ENCODE measurements at places on chromosomes 4 and X.
A peak's percentile ranks its signal among the peaks of the same experiment; 100 is the strongest.

DNA sequence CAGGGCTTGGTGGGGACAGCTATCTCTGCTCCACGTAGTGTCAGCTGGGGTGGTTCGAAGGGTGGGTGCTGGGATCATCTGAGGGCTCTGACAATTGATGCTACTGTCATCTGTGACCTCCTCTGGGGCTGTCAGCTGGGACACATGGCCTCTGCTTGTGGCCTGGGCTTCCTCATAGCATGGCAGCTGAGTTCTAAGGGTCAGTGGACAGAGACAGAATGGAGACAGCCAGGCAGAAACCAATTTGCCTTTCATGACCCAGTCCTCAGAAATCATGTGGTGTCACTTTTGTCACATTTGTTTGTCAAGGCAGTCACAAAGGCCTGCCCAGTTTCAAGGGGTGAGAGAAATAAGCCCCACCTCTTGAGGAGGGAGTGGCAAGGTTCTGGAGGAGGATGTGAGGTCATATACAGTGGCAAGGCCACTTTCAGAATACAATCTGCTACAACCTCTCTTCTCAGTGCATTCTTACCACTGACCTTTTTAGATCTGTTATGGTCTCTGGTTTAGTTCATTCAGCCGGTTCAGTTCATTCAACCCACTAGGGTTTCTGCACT is 103.6 kb upstream of the BCOR start:
- DNase-seq: peak; percentile 32

DNA sequence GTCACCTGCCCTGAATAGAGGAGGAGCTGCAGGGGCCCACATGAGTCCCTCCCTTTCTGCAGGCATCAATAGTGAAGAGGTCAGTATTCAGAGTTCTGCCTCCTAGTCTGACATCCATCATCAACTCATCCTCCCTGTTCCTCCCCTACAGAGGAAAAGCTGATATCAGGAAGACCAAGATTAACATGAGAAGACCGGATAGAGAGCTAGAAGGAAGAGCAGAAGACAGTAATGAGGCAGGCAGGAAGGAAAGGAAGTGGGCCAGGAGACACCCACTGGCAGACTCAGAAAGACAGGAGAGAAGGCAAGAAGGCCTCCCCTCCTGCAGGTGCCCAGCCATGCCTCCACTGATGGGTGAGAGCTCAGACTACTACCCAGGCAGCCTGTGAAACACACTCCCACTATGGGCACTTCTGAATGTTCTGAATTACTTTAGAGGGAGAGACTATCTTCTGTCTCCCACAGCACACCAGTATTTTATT is 74.6 kb downstream of the CC2D2A start:
- no peak for DNase-seq

GRCh38 chr4:123452616-123453015 is 56.0 kb downstream of the SPRY1 start:
- DNase-seq: no peak

DNA sequence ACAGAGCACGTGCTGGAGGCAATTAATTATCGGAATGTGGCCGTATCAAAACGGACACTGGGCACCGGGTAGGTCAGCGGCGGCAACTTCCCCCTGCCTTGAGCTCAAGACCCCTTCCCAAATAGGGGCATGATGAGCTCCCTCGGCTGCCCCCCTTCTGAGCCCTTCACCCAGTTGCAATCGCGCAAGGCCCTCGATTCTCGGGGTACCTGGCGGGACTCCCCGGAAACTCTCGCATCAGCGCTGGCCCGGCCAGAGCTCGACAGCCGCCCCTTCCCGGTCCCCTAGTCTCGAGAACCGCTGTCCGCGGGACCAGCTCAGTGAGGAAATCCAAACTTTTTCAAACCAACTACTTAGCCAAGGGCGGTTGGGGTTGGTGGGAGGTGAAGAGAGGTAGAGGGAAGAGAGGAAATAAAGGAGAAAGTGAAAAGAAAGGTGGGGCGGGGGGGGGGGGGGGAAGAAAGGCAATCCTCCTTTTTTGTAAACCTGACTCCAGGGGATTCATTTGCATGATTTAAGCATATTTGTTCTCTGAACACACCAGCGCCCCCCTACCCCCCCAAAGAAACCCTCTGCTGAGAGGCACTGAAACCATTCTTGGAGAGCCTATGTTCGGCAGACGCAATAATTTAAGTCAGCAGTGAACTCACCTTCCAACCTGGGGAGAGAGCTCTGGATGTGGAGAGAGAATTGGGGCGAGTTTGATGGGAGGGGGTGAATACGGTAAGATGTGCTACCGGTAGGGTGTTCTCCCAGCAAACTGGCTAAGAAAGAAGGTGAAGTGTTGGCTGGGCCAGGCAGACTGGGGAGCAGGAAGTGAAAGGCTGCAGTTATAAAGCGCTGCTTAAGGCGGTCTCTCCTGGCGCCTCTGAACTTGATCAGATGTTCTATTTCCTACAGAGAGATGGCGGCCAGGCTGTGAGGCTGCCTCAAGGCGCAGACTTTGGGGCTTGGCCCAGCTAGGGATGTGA is 2.0 kb upstream of the ZIC3 start:
- DNase-seq: no peak

DNA sequence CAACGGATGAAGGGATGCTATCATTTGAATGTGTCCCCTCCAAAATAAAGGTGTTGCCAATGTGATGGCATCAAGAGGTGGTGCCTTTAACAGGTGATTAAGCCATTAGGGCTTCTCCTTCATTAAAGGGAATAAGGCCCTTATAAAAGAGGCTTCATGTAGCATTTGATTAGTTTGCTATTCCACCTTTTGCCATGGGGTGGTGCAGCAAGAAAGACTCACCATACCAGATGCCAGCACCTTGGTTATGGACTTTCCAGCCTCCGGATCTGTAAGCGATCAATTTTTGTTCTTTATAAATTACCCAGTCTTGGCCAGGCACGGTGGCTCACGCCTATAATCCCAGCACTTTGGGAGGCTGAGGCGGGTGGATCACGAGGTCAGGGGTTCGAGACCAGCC is 7.9 kb upstream of the SLC25A43 start:
- DNase-seq: no peak

DNA sequence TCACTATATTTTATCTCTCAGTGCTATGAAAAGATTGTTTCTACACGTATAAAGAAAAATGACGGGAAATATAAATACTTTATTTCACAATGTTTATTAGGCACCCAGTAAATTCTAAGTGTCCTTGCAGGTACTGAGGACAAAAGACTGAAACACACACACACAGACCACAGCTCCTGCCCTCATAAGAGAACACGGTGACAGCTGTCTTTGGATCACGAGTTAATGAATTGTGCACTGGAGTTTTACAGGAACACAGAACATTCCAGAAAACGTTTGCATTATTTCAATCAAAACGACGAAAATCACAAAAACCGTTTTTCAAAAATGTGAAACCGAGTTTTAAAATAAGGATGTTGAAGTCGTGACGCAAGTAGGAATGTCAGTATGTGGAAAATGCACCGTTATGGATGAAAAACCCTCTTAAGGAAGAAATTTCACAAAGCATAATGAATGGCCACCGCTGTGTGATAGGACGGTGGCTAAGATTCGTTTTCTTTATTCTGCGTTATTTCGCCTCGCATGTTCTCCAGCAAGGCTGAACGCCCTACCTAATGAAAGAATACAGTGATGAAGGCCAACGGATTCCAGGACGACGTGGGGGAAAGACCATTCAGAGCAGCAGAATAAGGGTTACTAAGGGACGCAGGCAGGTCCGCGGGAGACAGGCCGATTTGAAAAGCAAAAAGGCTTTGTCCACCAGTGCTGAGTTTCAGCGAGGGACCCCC is 24.2 kb downstream of the FAM156A start:
- no peak for DNase-seq

DNA sequence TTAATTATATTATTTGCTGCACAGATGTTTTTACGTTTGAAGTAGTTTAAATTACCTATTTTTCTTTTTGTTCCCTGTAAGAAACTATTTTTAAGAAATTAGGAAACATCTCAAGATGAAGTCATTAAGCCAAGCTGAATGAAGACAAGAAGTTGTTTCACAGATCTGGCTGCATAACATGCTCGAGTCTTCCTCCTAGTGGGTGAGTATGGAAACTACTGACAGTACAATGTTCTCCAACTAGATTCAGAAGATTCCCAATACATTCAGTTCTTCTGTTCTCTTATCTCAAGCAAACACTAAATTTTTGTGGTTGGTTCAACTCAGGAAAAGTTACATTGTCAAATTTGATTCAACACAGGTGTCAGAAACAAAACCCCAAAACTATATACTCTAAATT is 256.8 kb upstream of the VCX start:
- DNase-seq: no peak

DNA sequence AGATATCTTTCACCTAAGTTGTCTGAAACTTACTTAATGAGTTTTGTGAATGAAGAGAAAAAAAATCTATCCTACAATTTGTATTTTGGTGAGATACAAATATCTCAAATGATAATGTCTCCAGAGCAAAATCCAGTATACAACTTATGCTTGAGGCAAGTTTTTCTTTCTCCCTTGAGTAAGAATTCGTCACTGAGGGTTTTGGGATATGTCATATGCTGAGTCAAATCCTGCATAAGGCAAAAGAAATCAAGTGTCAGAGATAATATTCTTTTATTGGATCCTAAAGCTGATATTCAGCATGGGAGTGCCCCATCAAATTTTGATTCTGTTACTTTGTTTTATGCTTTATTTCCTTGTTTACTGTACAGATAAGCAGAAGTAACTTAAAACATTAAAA is 1308.6 kb downstream of the ARAP2 start:
- DNase-seq: no peak

- no peak for DNase-seq
Observed at GRCh38 chrX:136752796-136753195, 27.9 kb downstream of the ARHGEF6 start.

DNA sequence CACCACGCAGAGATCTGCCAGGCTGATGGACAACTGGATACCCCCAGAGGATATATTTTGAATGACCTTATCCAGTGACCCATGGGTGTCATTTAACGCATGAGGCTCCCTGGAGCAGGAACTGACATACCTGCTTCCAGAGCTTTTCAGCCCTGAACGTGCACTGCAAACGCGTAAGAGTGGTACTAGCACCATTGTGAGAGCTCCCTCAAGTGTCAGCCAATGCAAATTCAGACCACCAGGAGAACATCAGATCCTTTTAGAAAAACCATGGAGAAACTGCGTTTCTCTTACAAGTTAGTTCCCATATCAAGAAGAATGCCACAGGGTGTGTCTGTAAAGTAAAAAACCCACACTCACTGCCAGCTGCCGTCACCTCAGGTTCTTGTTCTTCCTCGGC is 7.3 kb downstream of the TREX2 start:
- DNase-seq: no peak

GRCh38 chr4:4541661-4542570 is at the start of gene STX18:
Gene STX18 (minus strand): TSS chr4:4542048. CDS start chr4:4541964, 84 bp downstream.
- peak; percentile 90 for DNase-seq

DNA sequence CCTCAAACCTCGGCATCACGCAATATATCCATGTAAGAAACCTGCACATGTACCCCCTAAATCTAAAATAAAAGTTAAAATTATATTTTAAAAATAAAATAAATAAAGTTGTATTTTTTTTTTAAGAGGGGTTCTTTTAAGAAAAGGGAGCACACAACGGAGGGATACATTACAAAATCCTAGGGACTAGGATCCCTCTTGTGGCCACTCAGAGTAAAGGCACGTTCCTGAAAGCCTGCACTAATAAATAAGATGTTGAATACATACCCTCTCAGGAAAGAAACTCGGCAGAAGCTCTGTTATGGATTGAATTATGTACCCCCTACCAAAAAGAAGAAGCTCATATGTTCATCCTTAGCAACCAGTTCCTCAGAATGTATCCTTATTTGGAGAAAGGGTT is 50.9 kb upstream of the PRDX4 start:
- DNase-seq: peak; percentile 1
